Cortex of kidney (tissue), 1 donor: ENCODE measurements at places on chromosomes 16 and 17.

GRCh38 chr16:11322823-11323222 lies 22.4 kb upstream of the RMI2 start:
- no peak for DNase-seq

DNA sequence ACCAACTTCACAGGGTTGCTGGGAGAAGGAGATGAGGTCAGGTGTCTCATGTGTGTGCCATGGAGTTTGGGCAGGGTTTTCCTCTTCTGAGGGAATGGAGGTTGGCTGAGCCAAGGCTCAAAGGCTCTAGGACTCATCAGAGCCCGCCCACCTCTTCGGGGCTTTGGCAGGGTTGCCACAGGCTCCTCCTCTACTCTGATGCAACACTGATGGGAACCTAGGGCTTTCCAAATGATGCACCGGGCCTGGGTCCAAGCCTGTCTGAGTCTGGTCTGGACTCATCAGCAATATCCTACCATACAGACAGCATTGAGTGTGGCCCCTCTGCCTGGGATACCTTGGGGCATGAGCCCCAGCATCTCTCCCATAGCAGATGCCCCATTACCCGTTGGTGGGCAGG lies 59.5 kb upstream of the LHX1 start:
- DNase-seq, result no peak

- no peak for DNase-seq
Observed at GRCh38 chr17:81712468-81713003, 452 bp downstream of the SLC25A10 start.

DNA sequence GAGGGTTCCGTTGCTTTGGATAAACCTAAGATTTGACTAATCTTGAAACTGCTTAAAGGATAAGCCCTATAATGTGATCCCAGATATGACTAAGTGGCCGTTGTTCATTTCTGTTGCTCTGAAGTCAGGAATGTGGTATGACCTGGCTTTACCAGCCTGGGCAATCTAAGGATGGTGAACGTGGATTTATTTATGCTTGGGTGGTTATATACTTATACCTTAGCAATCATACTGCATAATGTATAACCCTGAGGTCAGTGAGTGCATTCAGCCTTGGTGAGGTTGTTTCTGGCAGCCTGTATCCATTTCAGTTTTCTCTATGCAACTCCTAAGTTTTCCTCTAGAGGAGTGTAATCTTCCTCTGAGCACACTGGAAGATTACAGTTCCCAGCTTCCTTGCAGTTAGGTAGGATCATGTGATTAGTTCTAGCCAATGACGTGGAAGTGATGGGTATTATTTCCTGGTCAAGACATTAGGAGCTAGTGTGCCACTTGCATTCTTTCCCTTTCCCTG lies 41.9 kb downstream of the FTO start:
- DNase-seq, result no peak

GRCh38 chr16:4358831-4359561 lies 7.9 kb upstream of the PAM16 start:
- no peak for DNase-seq

DNA sequence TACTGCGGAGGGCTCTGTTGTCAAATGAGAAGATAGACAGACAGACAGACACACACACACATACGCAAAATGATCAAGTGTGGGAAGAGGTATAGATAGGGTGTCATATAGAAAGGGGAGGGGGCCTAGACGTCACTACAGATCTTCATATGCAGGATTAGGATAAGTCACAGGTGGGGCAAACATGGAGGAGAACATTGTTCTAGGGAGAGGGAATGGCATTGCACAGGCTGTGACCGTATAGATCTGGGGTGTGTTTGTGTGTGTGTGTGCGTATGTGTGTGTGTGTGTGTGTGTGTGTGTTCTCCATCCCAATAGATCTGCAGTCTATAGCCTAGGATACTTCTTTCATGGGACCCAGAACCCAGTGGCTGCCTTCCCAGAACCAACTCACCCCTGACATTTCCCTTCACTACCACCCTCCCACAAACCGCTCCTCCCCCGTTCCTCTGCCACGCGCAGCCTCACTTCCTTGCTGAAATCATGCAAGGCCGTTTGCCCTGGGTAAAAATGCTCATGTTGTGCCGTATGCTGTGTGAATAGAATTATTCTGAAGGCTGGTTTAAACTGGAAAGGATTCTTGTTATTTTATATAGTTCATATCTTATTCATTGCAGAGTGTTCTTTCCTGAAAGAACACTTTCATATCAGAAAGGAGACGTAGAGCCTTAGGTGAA lies 50.5 kb upstream of the CCL1 start:
- no peak for DNase-seq

- no peak for DNase-seq
Observed at GRCh38 chr17:40264458-40265185, 23.1 kb upstream of the CDC6 start.

- DNase-seq, result no peak
Observed at GRCh38 chr16:76576526-76576925, 299.3 kb downstream of the CNTNAP4 start.

GRCh38 chr16:62665269-62665668 lies 629.0 kb upstream of the CDH8 start:
- DNase-seq, result no peak

GRCh38 chr16:70665113-70665694 lies 18.8 kb downstream of the IL34 start:
- DNase-seq, result no peak

DNA sequence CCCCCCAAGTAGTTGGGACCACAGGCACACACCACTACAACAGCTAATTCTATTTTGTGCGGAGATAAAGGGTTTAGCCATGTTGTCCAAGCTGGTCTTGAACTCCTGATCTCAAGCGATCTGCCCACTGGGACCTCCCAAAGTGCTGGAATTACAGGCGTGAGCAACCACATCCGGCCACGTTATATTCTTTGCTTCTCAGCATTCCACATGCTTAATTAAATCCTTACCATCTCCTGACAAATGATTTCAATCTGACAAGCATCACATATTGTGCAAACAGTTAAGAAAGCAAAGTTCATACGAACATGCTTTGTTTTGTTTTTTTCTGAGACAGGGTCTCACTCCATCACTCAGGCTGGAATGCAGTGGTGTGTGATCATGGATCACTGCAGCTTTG lies 18.2 kb downstream of the HIGD1B start:
- no peak for DNase-seq

DNA sequence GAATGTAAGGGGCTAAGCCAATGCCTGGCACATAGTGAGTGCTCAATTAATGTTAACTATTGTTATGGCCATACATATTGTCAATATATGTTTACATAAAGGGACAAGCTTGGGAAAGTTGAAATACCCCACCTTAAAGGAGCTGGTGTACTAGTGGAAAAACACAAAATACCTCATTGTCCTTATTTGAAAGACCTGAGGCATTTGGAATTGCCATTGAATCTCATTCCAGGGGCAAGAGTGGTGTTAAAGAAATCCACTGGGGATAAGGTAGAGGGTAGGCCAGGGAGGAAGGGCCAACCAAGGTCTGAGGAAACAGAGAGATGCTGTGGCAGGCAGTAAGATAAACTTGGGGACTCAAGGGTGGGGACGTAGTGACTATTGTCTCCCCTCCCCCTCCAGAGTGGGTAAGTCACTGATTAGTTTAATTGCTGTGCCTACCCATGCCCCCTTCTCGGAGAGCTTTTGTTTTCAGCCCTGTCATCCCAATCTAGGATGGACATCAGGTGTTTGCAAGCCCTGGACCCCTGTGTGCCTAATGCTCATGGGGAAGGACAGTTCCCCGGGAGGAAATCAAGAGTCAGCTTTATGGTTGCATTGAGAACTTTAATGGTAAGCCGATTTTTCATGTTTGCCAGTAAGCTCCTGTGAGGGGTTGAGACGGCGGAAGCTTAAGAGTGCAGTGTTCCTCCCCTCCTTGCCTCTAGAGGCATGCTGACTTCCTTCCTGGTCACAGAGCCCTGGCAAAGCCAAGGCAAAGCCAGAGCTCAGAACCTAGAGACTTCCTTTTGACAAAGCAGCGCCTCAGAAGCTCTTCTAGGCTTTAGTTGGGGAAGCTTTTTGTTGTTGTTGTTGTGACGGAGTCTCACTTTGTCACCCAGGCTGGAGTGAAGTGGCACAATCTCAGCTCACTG lies 2.5 kb upstream of the HEATR9 start:
- DNase-seq, result no peak

GRCh38 chr17:15265131-15265530 lies at the start of gene PMP22:
Gene PMP22, minus strand, starts transcription at chr17:15265326. Its CDS starts 4,599 bp downstream, at chr17:15260727.
- DNase-seq, result no peak

GRCh38 chr17:48624544-48625494 lies 1.3 kb downstream of the HOXB9 start:
- DNase-seq, result no peak

DNA sequence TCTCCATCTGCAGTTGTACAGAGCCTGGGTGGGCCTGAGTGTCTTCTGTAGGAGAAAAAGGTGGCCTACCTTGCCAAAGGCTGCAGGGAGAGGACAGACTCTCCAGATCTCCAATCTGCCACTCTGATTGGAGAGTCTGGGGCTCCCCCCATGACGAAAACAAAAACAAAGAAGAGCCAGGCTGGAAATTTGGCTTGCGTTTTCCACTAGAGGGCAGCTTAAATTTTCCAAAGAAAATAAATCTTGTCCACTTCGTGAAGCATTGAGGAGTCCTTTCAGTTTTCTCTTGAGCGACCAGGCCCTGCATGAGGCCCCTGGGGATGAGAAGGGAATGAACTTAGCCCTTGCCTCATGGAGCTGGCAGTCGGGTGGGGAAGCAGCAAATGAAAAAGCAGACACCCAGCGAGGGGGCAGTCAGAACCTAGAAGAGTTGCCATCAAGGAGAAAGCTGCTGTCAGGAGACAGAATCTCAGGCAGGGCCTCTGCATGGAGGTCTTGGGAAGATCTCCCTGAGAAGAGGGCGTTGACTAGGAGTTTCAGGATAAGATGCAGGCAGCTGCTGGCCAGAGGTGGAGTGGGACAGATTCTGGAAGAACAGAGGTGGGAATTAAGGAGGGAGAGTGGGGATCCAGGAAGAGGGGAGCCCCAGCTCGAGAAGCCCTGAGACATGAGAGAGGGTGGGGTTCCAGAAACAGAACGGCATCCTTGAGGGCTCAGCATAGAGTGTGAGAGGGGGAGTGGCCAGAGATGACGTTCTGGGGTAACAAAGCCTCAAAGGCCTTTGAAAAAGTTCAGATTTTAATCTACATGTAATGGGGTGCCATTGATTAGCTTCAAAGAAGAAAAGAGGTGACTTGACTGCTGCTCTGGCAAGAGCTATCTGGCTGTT lies 8.4 kb upstream of the SHCBP1 start:
- DNase-seq, result no peak

DNA sequence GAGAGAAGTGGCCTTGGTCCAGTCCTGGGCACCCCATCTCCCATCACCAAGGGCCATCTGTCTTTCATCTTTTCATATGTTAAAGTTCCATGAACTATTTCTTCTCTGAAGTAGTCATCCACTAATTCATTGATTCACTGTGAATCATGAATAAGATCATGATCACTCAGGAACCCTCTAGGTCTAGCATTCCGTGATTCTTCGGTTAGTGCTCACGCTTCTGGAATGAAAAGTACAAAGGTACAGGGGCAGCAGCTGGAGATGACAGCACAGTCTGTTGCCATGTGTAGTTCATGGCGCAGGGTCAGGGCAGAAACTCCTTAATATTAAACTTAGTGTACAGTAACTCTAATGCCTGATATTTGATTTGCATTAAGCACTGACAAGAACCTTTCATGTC lies 127.1 kb downstream of the CDH13 start:
- DNase-seq, result no peak

GRCh38 chr16:16009401-16009800 lies 60.0 kb downstream of the ABCC1 start:
- DNase-seq, result no peak

GRCh38 chr16:72898216-72898825 lies 149.6 kb downstream of the ZFHX3 start:
- no peak for DNase-seq

DNA sequence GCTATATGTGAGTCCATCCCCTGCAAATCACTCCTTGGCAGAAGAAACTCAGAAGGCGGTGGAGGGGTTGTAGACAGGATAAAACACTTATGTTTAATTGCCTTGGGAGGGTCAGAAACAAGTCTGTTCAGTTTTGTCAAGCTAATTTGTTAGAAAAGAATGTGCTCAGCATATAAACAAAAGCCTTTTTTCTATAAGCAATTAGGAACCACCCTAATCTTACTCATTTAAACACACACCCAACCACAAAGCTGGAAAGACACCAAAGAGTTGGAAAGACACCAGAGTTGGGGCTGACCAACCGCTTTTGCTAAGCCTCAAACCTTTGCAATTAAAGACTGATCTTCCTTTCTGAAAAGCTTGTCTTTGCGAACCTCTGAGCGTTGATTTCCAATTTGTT lies 439.2 kb upstream of the ERCC4 start:
- no peak for DNase-seq

DNA sequence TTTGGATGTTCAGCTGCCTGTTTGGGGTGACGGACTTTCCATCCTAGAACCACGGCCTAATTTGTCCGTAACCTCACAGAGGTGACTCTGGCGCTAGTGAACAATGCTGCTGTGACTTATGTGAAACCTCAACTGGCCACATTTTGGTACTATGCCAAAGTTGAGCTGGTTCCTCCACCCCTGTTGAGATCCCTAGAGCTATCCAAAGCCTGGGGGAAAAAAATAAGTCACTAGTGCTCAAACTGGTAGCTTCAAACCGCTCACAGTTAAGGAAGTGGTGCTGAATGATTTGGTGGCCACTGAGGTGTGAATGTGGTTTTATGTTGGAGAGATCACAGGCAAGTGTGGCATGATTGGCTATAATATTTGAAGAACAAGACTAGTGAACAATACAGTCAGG lies 11.3 kb upstream of the TUBG2 start:
- no peak for DNase-seq

DNA sequence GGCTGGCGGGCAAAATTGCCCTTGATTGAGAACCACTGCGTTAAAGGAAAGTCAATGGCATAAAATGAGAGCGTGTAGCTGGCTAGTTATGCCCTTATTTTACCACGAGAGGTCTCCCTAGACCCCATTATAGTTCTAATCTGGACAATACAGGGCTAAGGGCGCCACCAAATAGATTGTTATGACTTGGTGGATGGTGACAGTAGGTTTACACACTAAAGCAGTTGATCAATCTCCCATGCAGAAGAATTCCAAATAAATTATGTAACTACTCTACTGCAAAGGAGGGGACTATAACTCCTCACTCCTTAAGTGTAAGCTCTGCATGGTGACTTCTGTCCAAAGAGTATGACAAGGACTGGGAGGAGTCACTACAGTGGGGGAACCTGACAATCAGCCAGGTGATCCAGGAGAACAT lies 20.4 kb upstream of the YPEL2 start:
- DNase-seq, result no peak
